ENCODE measurements at places on chromosomes 2 and 18.

DNA sequence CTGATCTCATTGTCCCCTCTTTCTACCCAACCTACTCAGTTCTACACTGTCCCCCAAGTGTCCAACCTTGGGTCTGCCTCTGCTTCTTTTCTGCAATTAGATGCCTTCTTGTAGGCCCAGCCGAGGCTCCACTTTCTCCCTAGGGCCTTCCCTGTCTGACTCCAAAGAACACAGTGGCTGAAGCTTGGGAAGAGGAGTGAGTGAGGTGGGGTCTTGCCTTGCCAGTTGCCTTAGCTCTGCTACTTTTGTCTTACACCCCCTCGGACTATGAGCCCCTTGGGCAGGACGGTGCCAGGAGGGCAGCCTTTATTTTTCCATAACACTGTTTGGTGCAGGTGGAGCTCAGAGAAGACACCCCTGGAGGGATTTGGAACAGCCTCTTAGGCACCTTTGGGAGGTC, 345.1 kb downstream of the CYP26B1 start:
- no peak for DNase-seq

DNA sequence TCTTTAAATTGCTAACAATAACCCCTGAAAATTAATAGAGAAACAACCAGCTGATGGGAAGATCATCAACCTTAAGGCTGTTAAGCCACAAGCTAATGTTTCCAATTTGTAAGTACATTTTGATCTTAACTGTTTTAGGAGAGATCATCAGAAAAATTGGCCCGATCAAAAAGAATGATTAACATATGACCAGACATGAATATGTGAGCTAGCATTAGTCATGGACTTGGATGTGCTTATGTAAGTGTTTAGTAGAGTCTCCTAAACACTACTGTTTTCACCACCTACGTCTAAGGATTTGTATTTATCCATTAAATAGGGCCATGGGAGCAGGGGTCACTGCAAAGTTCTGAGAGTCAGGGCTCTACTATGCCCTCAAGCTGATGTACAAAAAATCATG, 4.3 kb downstream of the LMAN1 start:
- peak; percentile 39 for DNase-seq

GRCh38 chr18:24633121-24633520, 172.7 kb downstream of the HRH4 start:
- DNase-seq = no peak

GRCh38 chr2:189014449-189015138, 40.4 kb downstream of the COL3A1 start:
- DNase-seq = peak; percentile 65

DNA sequence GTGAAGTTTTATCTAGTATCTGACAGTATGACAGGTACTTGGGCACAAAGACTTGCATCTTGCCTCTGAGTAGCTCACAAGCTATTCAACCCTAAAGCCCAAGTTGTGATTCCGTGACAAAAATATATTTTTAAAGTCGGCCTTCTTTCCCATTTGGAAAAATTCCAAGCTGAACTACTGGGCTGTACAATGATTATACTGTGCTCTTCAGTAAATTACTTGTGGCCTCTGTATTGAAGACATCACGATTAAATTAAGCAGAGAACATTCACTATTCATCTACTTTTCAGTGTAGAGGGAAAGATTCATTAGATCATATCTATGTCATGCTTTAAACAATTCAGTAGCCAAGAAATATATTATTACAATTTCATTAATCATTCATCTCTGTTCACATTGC, 282.2 kb downstream of the CDH2 start:
- no peak for DNase-seq

DNA sequence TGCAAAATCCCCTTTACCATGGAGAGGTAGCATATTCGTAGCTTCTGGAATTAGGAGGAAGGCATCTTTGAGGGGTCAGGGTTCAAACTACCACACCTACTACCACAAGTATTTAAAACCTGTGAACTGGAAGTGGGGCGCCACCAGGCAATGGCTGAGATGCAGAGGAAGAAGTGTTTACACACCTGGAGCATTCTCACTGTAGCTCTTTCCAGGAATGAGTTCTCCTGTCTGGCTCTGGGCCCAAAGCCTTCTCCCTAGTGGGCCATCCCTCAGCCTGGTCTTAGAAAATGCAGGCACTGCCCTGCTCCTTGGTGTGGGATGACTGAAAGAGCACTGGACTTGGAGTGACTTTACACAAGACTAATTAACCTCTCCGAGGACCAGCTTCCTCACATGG, 30.7 kb upstream of the FOXI3 start:
- no peak for DNase-seq

GRCh38 chr2:96587843-96588242, 50.3 kb downstream of the KANSL3 start:
- DNase-seq = no peak

GRCh38 chr18:9058406-9058805, 44.1 kb upstream of the NDUFV2 start:
- DNase-seq = peak; percentile 70

DNA sequence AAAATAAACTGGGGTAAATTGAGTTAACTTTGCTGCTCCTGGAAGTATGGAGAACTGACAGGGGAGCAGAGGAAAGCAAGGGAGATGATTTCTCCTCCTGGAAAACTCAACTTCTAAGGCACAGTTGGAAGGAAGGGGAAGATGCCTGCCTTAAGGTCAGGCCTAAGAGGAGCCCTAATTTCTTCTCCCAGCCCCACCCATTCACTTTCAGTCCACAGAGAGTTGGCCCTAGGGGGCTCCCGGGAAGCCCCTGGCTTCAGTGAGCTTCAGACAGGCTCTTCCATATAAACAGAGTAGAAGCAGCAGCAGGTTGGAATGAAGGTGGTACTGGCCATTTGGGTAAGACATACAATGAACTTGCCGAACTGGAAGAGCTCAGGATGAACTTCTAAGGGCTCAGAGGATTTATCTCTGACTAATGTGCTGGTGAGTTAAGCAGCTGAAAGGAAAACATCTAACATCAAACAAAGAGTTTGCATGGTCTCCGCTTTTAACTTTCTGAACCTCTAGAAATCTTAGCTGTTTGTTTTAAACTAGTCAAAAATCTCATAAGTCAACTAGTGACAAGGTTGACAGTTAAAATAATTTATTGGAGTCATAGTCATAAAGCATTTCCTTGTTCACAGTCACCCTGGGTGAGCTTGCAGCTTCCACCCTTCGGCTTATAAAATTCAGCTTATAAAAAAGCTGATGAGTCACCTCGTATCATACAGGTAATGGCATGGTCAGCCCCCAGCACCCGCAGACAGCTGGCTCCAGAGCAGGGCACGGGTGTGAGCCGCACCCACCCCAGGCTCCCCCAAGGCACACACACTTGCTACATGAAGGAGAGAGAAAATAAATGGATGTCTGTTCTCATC, 9.8 kb downstream of the MALL start:
- DNase-seq = peak; percentile 59

DNA sequence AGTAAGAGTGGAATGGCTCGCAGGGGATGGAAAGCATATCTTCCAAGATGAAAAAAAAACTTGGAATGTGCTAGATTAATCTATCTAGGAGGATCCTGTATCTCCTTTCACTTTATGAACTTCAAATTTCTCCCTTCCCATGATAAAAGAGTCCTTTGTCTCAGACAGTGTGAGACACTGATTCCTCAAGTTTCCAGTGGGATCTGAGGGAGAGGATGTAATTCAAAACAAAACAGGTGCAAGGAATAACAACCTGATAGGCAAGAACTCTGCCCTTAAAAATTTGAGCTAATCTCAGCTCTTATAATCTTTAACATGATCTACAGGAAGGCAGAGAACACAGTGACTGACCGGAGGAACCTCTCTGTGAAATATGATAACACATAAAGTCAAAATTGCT, 162.0 kb upstream of the ZFP36L2 start:
- no peak for DNase-seq

DNA sequence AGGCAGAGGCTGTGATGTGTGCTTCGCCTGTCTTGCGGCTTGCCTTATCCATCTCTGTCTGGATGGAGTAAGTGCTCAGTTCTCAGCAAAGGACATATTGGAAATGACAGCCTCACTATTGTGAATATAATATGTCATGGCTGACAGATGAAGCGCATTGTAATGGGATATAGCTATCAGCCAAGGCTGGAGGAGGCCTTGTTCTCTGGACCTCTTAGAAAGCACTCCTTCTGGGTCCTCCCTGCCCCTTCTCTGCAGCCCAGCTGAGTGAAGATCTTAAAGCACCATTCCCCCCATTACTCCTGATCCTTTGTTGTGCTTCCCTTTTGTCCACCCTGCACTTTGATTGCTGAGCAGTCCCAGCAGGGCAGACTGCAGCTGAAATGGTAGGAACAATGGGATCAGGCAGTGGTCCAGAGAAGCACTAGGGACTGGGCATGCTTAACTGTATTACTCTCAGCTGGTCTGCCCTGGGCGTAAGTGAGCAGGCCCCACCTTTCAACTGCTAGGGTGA, 265.3 kb downstream of the SETBP1 start:
- DNase-seq = no peak

Measured in cardiac fibroblast (primary cell).